Lung microvascular endothelial cell (primary cell): ENCODE measurements at places on chromosomes 6 and 20. TPM values are rescaled to one million over a fixed set of nuclear protein-coding genes. Genes with fewer than 3 reads are reported as not detected.

Gene HFE
- total RNA-seq: 1.4 and 1.7 TPM in 2 replicates

Gene SOX18
- total RNA-seq: 23.8 and 29.6 TPM in 2 replicates

DNA sequence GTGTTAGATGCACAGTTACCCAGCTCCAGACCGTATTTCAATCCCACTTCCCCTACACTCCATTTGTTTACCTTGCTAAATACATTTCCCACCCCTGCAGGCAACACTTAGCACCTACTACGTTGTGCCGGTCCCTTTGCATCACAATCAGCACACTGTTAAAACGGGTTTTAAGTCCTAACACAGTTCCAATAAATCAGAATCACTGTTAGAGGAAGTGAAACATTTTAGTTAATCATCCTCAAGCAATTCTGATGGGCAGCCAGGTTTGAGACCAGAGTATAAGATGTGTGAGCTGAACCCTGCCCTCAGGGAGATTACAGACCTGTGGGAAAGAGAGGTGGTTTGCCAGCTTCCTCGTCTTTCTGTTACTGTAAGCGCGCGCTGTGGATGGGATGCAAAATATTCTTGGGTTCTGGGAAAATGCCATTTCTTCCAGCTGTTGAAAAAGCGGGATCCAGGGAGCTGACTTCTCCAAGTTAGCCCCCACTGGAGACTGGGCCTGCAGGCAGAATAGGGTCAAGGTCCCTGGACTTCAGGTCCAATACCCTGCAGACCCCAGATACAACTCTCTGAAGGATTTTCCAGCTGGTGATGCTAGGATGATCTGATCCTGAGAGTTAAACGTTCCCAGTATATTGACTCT lies 3.1 kb downstream of the ZCCHC3 start:
- DNase-seq: no peak

DNA sequence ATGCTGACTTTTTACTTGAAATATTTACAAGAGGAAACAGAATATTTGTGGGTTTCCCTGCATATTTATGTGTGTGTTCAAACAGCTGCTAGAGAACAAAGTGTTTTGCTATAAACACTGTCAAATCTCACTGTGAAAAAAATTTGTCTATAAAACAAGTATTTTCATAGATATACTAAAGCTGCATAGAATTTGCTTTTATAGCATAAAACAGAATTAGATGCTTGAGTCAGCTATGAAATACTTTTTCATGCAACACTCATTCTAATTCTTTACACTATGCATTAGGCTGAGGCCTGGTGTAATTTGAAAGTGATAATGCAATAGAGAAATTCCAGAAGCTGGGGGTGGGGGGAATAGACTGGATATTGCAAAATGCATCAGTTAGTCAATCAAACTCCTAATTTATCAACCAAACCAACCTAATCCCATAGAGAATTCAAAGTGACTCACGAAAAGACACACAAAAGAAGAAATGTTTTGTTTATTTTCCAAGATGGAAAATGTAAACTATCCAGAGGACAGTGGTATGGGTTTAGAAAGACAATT lies 148.2 kb downstream of the LAMA2 start:
- no peak for DNase-seq

- no peak for DNase-seq
These were observed 387.7 kb downstream of the BTBD3 start for GRCh38 chr20:12305188-12305950.

- DNase-seq: peak; percentile 15
These were observed 31.6 kb upstream of the MRPS10 start for GRCh38 chr6:42249279-42249678.
